ENCODE measurements at places on chromosomes 16 and 17. TPM values are rescaled to one million over a fixed set of nuclear protein-coding genes. Genes with fewer than 3 reads are reported as not detected.

GRCh38 chr17:68853439-68853838 is 101.8 kb downstream of the ABCA8 start:
- H3K27me3 ChIP-seq, result no peaks in the 10 kb centered on the region
- no peak overlapping the region for H3K4me3 ChIP-seq

GRCh38 chr17:5986644-5987043 is 83.5 kb upstream of the WSCD1 start:
- no peak overlapping the region for H3K4me3 ChIP-seq
- H3K4me1 ChIP-seq, result no peaks in the 10 kb centered on the region
- DNase-seq, result no peak

- no peaks in the 10 kb centered on the region for H3K27me3 ChIP-seq
- H3K4me3 ChIP-seq, result no peak overlapping the region
- no peak for DNase-seq
- H3K4me1 ChIP-seq, result no peaks in the 10 kb centered on the region
- H3K36me3 ChIP-seq, result no peaks in the 10 kb centered on the region
These were observed 53.3 kb downstream of the TANC2 start for GRCh38 chr17:63019138-63019873.

- H3K36me3 ChIP-seq, result no peaks in the 10 kb centered on the region
- no peaks in the 10 kb centered on the region for H3K4me1 ChIP-seq
- peak; percentile 46 for DNase-seq
- peaks cover 9% of the 10 kb centered on the region for H3K27me3 ChIP-seq
- peak overlapping the region; percentile 94 for H3K27ac ChIP-seq
These were observed 893 bp downstream of the HCFC1R1 start for GRCh38 chr16:3022684-3023414.

GRCh38 chr16:85393674-85394451 is 219.3 kb upstream of the GSE1 start:
- no peaks in the 10 kb centered on the region for H3K27me3 ChIP-seq
- H3K4me1 ChIP-seq, result peaks cover 33% of the 10 kb centered on the region
- H3K27ac ChIP-seq, result peak overlapping the region; percentile 71
- no peak overlapping the region for H3K4me3 ChIP-seq
- DNase-seq, result peak; percentile 80

Gene CDRT15
- not detected for total RNA-seq

- H3K4me3 ChIP-seq, result no peak overlapping the region
- DNase-seq, result no peak
- no peak overlapping the region for H3K27ac ChIP-seq
- no peaks in the 10 kb centered on the region for H3K36me3 ChIP-seq
These were observed 106.2 kb downstream of the KCNJ12 start for GRCh38 chr17:21482189-21482865.

DNA sequence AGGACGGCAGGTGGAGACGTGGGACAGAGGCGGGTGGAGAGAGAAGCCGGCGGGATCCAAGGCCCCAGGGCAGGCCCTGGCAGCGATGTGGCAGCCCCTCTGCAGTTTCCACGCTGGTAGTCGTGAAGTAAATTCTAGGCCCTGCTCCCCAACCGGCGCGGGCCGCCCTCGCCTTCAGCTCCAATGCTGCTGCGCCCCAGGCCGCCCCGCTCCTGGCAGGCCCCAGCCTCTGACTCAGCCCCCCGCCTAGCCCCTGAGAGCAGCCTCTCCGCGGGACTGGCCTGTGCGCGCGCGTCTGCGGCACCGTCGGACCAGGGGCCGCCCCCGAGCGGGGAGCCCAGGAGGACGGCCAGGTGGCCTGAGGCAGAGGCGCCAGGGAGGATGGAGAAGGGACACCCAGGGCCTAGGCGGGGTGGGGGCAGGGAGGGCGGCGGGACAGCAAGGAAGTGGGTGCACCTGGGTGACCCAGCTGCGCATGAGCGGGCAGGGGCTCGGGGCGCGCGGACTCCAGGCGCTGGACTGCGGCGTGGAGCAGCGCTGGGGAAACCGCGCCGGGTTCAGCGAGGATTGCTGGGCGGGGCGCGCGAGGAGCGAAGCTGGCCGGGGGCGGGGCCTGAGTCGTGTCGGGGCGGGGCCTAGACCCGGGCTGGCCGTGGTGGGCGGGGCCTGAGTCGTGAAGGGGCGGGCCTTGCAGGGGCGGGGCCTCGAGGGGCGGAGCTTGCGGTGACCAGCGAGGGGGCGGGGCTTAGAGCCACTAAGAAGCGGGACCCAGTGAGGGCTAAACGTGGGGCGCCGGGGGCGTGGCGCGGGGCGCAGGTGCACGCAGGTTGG is 29.6 kb downstream of the ZNF778 start:
- peak; percentile 85 for DNase-seq
- no peak overlapping the region for H3K27ac ChIP-seq
- H3K27me3 ChIP-seq, result no peaks in the 10 kb centered on the region
- H3K4me3 ChIP-seq, result peak overlapping the region; percentile 28
- no peaks in the 10 kb centered on the region for H3K36me3 ChIP-seq

- H3K27me3 ChIP-seq, result no peaks in the 10 kb centered on the region
- H3K4me3 ChIP-seq, result no peak overlapping the region
- H3K27ac ChIP-seq, result no peak overlapping the region
- DNase-seq, result no peak
- no peaks in the 10 kb centered on the region for H3K36me3 ChIP-seq
These were observed 78.8 kb upstream of the CRHR1 start for GRCh38 chr17:45705123-45706009.

DNA sequence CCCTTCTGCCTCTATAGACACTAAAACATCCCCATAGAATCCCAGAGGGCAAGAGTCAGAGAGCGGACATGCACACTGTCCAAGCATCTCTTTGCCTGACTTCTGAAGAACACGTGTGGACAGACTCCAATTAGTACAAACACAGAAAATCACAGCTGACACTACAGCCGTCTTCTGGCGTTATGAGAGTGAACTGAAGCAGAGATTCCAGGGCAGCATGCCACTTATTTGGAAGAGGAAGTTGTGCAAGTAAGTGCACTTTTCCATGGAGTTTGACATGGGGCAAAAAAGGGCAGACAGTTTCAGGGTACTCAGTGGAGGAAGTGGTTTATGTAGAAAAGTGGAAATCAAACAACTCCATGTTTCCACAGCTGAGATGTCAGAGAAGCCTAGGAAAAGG is 16.8 kb upstream of the ZNF287 start:
- H3K4me1 ChIP-seq, result peaks cover 4% of the 10 kb centered on the region
- no peaks in the 10 kb centered on the region for H3K36me3 ChIP-seq
- no peaks in the 10 kb centered on the region for H3K27me3 ChIP-seq

All from uterus (tissue), 4 donors.